NCI-H510A treated with DMSO at 0.1 percent for 48 hours (cell line): ENCODE measurements at places on chromosomes 2 and 18.

- no peak for DNase-seq
Measured at GRCh38 chr18:9741793-9742523, 33.9 kb downstream of the RAB31 start.

GRCh38 chr2:63465633-63466032, 122.6 kb downstream of the WDPCP start:
- DNase-seq = no peak

DNA sequence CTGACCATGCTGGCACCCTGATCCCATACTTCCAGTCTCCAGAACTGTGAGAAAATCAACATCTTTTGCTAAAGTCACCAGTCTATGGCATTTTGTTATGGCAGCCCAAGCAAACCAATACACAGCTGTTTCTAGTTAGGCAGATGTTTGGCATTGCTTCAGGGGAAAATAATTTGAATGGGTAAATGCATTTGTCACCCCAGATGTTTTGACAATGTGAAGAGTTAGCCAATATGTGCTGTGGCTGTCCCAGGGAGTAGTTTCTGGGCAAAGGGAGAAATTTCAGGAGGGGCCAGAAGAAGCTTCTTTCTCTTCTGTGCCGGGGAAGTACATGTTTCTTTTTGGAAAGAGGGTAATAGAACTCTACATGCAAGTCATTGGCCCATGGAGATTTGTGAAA, 619.0 kb downstream of the SLC4A3 start:
- no peak for DNase-seq

- no peak for DNase-seq
Measured at GRCh38 chr2:190431907-190432306, 23.8 kb downstream of the MFSD6 start.

DNA sequence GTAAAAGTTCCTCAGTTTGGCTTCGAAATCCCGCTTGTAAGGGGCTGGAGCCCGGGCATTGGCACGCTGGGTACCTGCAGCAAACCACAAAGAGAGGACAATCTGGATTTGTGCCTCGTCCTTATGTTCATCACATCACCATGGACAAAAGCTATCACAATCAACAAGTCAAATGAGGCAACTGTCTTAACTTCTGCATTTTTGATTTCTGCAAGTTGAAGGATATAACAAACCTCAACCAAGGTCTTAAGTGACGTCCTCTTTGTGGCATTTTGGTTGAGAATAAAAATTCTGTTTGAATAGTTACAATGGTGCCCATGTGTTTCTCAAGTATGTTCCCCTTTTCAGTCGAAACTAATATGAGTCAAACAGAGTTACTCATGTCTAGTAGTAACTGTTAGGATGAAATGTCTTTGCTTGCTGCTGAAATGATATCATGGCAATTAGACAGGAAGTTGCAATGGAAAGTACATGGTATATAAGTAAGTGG, 70.8 kb upstream of the STK17B start:
- DNase-seq = no peak

GRCh38 chr2:207808119-207808518, 38.4 kb upstream of the FZD5 start:
- no peak for DNase-seq

DNA sequence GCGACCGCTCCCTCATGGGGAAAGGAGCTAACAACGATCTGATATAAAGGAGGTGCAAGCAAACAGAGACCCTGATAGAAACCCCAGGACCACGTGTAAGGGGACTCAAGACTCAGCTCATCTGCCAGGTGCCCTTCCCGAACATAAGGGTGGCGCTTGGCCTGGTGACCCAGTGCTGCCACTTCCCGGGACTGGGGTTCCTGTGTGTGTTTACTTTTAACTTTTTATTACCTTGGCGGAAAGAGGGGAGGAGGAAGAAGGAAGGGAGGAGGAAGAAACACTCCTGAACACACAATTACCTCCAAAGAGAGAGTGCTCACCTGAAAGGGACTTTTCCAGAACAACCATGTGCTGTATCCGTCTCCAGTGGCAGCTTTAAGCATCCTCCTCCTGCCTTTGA, 56.5 kb upstream of the EDAR start:
- no peak for DNase-seq

DNA sequence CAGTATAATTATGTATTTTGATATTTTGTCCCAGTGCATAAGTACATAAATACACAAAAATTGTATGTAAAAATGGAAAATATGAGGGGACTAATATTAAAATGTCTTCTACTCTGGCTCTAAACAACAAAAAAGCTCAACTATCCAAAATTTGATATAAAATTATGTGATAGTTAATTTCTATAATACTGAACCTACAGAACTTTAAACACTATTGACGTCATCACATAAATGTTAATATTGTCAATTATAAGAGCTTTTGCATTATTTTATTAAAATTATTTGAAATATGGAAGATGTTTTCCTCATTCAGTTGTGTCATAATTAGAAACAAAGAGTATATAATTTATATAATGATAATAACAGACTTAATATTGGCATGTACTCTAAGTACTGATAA, 1139.7 kb upstream of the TMEFF2 start:
- no peak for DNase-seq

GRCh38 chr2:97662386-97662894, 1.4 kb downstream of the ACTR1B start:
- DNase-seq = peak; percentile 2

DNA sequence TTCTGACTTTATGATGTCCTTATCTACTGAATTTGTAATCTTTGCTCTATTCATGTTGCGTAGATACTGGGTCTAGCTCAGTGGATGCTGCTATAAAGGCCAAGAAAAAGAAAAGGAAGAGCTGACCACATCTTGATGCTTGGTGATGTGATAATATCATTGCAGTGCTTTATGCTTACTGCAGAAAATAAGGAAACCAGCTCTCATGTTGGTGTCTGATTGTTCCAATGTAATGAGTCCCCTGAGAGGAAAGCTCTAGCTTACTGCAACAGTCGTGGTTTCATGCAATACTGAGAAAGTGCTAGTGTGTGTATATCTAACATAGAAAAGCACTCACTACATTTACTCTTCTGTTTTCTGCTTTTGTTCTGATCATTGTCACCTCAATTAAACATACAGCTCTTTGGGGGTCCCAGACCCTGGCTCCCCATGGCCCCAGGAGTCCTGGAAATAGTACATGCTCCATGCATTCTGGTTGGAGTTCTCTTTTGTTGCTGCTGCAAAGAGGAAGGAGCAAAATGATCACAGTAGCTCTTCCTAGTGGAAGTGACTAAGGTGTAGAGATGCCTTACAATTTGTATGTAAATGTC, 338.8 kb downstream of the CYRIA start:
- no peak for DNase-seq

- no peak for DNase-seq
Measured at GRCh38 chr2:224885836-224886547, 156.3 kb downstream of the DOCK10 start.

GRCh38 chr2:230781130-230781797, 68.6 kb downstream of the CAB39 start:
- peak; percentile 89 for DNase-seq

- DNase-seq = no peak
Measured at GRCh38 chr2:232422051-232422450, 15.4 kb downstream of the ALPG start.

GRCh38 chr2:229818230-229818629, 103.6 kb downstream of the TRIP12 start:
- no peak for DNase-seq

DNA sequence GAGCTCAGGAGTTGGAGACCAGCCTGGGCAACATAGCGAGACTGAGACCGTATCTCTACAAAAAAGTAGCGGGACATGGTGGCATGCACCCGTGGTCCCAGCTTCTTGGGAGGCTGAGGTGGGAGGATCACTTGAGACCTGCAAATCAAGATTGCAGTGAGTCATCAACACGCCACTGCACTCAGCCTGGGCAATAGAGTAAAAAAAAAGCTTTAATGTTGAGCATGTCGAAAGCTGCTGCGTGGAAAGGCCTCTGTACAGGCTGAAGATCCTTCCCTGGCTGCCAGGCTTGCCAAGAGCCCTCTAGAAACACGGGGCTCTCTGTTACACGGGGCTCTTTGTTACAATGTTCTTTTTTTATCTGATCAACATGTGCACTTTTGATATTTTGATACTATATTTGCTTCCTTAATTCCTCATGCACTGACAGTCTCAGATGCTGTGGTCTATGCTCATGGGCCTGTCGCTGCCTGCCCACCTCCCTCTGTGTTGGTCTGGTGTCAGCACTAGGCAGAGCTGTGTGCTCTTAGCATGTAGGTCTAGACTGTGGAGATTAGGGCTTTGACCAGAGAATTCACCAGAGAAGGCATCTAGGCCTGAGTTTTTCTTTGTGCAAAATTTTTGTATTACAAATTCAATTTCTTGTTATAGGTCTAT, 18.7 kb downstream of the CLK1 start:
- DNase-seq = no peak

- DNase-seq = no peak
Measured at GRCh38 chr18:56568986-56569385, 69.4 kb downstream of the TXNL1 start.

- DNase-seq = no peak
Measured at GRCh38 chr2:26567534-26567933, 73.6 kb downstream of the CIB4 start.

- DNase-seq = no peak
Measured at GRCh38 chr2:204657024-204657423, 111.7 kb downstream of the PARD3B start.

- DNase-seq = no peak
Measured at GRCh38 chr2:45554742-45555140, 56.3 kb downstream of the SRBD1 start.

- DNase-seq = no peak
Measured at GRCh38 chr18:32095192-32095899, 3.7 kb downstream of the RNF138 start.

GRCh38 chr2:64731746-64732145, 78.0 kb upstream of the SERTAD2 start:
- DNase-seq = no peak

DNA sequence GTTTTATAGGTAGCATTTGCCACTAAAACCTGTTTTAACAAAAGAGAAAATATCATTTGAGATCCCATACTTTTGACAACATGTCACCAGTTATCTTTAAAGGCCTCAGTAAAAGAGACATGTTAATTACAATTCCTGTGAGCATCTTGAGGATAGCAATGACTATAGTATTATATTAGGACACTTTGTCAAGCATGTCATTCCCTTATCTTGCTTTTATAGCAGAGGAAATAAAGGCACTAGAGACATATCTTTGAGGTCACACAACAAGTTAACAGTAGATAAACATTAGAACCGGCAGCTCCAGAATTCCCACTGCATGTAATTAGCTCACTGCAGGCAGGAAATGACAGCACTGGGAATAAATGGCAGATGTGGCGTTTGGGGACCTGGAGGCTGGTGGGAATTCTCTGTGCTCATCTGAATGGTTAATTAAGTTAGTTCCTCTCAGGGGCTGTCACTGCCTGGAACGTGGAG, 25.9 kb downstream of the LYPD6B start:
- no peak for DNase-seq

- DNase-seq = no peak
Measured at GRCh38 chr18:22983175-22983574, 50.0 kb downstream of the RBBP8 start.

GRCh38 chr2:170862286-170862902, 45.7 kb downstream of the GAD1 start:
- DNase-seq = no peak

DNA sequence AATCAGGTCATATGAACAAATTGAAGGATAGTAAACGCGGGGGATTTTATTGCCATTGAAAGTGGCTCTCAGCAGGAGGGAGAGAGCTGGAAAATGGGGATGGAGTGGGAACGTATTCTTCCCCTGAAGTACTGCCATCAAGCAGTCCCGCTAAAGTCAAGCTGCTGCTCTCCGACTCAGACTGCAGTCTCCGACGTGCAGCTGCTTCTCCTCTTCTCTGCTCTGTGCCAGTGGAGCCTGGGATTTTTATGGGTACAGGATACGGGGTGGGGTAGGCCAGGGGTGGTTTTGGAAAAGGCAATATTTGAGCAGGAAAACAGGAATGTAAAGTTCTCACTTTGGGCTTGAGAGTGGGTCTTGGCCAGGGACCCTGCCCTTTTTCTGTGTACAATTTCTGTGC, 33.0 kb downstream of the KCTD18 start:
- no peak for DNase-seq

DNA sequence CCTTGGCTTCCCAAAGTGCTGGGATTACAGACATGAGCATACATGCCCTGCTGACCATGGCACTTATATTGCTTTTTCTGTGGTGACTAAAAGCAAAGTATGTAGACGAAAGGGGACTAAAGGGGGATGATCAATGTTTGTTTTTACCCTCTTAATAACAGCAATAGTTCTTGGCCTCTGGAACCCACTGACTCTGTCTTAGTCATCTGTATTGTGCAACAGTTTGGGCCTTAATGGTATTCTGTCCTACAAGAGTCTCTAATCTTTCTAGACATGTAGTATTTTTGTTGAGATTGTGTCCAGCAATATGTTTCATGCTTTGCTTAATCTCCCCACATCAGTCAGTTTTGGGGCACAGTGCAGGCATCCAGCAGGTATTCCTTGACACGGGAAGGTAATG, 359.9 kb upstream of the FANCL start:
- no peak for DNase-seq

DNA sequence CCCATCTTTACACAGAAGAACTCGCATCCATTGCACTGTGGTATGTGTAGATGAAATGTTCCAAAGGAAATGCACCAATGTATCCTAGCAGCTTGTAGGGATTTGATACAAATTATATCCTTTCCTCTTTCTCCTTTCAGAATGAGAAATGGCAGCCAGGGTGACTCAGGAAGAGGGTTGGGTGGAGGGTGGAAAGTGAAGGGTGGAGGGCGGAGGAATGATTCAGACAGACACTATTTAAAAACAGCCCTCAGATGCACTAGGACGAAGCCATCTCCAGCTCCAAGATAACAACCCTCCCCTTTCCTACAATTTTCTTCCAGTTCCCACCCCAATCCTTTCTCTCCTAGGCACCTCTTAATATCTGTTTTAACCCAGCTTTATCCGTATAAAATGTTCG, 96.2 kb upstream of the STK39 start:
- no peak for DNase-seq

DNA sequence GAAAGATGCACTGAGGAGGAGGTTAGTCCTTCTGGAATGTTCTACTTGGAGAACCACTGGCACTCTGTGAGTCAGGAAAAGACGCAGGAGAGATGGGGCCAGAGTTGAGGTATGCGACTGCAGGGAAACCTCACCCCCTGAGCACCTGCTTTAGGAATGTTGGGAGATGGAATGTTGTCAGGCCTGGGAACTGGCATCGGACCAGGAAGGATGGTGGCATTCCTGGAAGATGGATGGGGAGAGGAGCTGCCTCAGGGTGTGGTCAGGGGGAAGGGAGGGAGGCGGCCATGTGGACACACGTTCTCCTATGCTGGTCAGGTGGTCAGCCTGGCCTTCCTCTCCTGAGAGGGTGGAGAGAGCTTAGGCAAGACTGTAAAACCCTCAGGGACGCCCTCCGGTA, 146.3 kb downstream of the CELF4 start:
- no peak for DNase-seq

GRCh38 chr18:32424696-32425095, 46.0 kb downstream of the GAREM1 start:
- no peak for DNase-seq

GRCh38 chr2:2265747-2266279, 65.3 kb downstream of the MYT1L start:
- DNase-seq = no peak
